ENCODE measurements at places on chromosomes 5 and 9.

GRCh38 chr5:96322865-96323264, 110.2 kb downstream of the PCSK1 start:
- DNase-seq, result no peak

GRCh38 chr5:158313027-158313732, 454.2 kb upstream of the CLINT1 start:
- no peak for DNase-seq

DNA sequence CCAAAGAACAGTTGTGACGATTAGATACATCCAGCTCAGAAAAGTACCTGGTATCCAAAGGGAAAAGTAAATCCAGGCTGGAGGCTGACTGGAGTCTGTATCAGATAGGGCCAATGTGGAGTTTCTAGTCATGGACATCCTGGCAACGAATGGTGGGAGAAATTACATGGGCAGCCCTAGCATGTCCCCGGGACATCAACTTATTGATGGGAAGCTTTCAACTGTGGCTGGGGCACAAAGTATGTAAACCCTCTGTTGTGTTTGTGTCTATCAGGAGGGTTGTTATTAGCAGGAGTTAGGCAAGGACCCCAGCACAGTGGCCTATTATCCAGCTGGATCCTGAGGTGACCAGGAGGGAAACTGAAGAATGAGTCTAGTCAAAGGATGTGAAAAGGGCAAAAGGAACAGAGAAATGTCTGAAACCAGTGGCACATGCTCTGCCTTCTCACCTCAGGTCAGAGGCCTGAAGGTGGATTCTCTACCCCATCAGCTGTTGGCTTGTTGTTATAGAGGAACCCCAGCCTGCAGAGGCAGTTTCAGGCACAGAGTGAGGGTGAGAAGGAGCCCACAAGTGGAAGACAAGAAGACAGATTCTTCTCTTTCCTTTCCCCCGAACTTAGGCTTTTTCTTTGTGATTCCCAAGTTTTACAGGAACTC, 19.9 kb downstream of the IFNW1 start:
- DNase-seq, result no peak

DNA sequence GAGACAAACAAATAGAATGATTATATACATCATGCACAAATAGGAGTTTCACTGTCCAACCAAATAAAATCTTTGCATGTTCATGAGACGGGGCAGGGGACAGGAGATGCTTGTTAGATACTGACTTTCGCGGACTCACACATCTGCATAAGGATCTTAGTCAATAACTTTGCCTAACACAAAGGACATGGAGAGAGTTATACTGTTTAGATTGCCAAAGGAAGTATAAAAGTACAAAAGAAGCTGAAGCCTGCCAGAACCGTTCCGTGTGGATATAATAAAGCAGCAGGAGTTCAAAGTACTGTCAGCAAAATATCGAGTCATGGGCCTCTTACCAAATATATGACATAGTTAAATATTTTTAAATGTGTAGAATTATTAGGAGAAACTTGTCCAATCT, 1148.4 kb downstream of the EFNA5 start:
- DNase-seq, result no peak

- no peak for DNase-seq
Observed at GRCh38 chr5:64666078-64666477, 24.2 kb upstream of the SHISAL2B start.

- no peak for DNase-seq
Observed at GRCh38 chr9:107100591-107100990, 182.5 kb upstream of the RAD23B start.

Data from stimulated activated CD8-positive, alpha-beta memory T cell treated with anti-CD3 and anti-CD28 coated beads, Interleukin-7, amount 100 ng/mL, for 48 hours (primary cell).